ENCODE measurements at places on chromosomes 5 and 9. TPM values are rescaled to one million over a fixed set of nuclear protein-coding genes. Genes with fewer than 3 reads are reported as not detected.

Gene FCN2
- not detected for total RNA-seq

Gene AK6
- 36.1 TPM for total RNA-seq

Gene DMRT3
- not detected for total RNA-seq

GRCh38 chr5:39732166-39732565 lies 307.4 kb upstream of the DAB2 start:
- no peak for DNase-seq

DNA sequence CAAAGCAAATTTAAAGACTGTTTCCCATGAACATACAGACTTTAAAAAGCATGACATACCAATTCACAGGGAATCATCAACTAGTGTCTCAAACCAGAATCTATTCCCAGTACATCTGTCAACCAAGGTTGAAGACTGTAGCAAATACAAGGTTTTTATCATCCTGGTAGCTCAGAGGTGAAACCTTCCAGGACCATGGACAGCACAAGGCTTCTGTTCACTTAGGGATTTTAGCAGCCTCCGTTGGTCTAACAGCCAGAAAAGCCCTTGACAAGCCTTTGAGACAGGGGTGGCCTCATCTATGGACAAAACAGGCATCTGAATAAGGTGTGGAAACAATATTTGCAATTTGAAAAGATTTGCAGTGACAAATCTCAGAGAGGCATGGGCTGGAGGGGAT lies 119.0 kb downstream of the TRIM32 start:
- DNase-seq = no peak

DNA sequence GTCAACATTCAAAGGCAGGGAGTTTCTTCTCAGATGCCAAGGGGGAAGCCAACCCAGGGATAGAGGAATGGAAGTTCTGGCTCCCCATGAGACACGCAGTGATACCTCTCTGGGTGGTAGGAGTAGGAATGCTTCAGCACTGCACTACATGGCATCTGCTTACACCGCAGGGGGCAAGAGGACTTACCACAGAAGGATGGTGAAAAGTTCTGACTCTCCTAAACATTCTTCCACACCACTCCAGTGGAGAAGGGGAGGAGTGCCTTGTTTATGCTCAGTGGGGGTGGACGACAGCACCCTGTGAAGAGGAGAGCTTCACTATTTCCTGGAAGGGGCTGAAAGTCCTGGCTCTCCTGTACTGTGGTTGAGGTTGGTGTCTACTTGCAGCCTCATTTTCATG lies 1011.3 kb upstream of the WWC1 start:
- no peak for DNase-seq

- no peak for DNase-seq
Observed at GRCh38 chr9:128276574-128277270, 646 bp downstream of the SWI5 start.

- DNase-seq = no peak
Observed at GRCh38 chr9:81211741-81212140, 477.6 kb downstream of the TLE1 start.

- DNase-seq = no peak
Observed at GRCh38 chr9:115196919-115197318, 79.0 kb upstream of the TNC start.

- peak; percentile 73 for DNase-seq
Observed at GRCh38 chr9:133999851-134000265, 7.7 kb upstream of the VAV2 start.

DNA sequence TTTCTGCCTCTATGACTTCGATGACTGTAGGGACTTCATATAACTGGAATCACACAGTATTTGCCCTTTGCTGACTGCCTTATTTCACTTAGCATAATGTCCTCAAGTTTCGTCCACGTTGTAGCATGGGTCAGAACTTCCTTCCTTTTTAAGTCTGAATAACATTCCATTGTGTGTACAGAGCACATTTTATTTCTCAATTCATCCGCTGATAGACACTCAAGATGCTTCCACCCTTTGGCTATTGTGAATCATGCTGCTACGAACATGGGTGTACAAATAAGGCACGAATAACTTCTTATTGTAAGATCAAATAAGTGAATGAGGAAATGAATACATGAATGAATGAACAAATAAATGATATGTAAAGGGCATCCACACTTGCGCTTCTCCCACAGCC lies 13.0 kb downstream of the BARX1 start:
- no peak for DNase-seq

DNA sequence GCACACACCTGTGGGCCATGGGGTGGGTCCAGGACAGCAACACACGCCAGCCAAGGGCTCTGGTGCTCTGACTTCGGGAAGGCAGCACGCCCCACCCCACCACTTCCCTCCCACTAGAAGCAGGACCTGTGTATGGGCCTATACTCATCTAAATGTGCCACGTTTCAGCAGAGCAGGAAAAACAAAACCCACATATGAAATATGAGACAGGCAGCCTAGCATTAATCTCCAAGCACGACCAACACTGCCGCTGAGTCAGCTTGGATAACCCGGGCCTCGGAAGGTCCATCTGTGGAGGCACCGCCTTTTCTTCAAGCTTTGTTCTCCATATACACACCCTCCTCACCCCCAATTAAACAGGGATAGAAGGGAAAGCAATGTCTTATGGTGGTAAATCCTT lies 203.1 kb downstream of the ROR2 start:
- no peak for DNase-seq

GRCh38 chr5:36237751-36238150 lies 4.0 kb downstream of the NADK2 start:
- DNase-seq = no peak
